Naive thymus-derived CD8-positive, alpha-beta T cell (primary cell): ENCODE measurements at places on chromosomes 2 and 18. TPM values are rescaled to one million over a fixed set of nuclear protein-coding genes. Genes with fewer than 3 reads are reported as not detected.

The PER2 gene
- polyA plus RNA-seq: 4.0 TPM

The LYG1 gene
- not detected for polyA plus RNA-seq

The OTOS gene
- not detected for polyA plus RNA-seq

GRCh38 chr18:28158083-28158581, 18.8 kb downstream of the CDH2 start:
- no peaks in the 10 kb centered on the region for H3K27me3 ChIP-seq
- no peak overlapping the region for H3K27ac ChIP-seq
- no peak for DNase-seq
- no peaks in the 10 kb centered on the region for H3K36me3 ChIP-seq
- H3K4me1 ChIP-seq: no peaks in the 10 kb centered on the region
- H3K4me3 ChIP-seq: no peak overlapping the region

- peaks cover 6% of the 10 kb centered on the region for H3K36me3 ChIP-seq
- no peaks in the 10 kb centered on the region for H3K27me3 ChIP-seq
- H3K27ac ChIP-seq: no peak overlapping the region
- H3K4me3 ChIP-seq: no peak overlapping the region
- no peaks in the 10 kb centered on the region for H3K4me1 ChIP-seq
Observed at GRCh38 chr18:2857491-2858131, 10.8 kb downstream of the EMILIN2 start.

- H3K27ac ChIP-seq: no peak overlapping the region
- H3K4me3 ChIP-seq: no peak overlapping the region
- no peak for DNase-seq
- H3K4me1 ChIP-seq: no peaks in the 10 kb centered on the region
- H3K36me3 ChIP-seq: peaks cover 6% of the 10 kb centered on the region
- H3K27me3 ChIP-seq: no peaks in the 10 kb centered on the region
Observed at GRCh38 chr2:215352602-215353001, 40.7 kb downstream of the ATIC start.

GRCh38 chr2:14977021-14977420, 344.5 kb downstream of the LRATD1 start:
- no peak overlapping the region for H3K27ac ChIP-seq
- no peak for DNase-seq
- H3K4me1 ChIP-seq: no peaks in the 10 kb centered on the region
- no peaks in the 10 kb centered on the region for H3K36me3 ChIP-seq
- H3K27me3 ChIP-seq: peaks cover 3% of the 10 kb centered on the region

DNA sequence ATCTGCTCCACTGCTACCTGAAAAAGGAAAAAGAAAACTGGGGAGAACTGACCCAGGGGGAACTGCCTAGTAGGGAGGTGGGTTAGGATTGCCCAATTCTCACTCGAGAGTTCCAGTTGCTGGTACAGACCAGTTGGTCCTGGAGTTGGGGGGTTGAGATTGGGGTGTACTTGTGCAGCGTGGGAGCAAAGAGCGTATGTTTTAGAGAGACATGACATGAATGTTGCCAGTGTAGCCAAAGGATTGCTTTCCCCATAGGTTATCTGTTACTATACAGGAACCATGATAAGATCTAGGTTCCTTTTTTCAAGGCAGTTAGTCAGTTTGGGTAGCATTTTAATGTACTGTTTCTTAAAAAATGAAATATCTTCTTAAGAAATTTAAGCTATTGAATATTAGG, 68.6 kb downstream of the APLF start:
- peaks cover 4% of the 10 kb centered on the region for H3K36me3 ChIP-seq
- H3K4me3 ChIP-seq: no peak overlapping the region
- H3K27ac ChIP-seq: no peak overlapping the region
- no peaks in the 10 kb centered on the region for H3K27me3 ChIP-seq
- no peak for DNase-seq
- H3K4me1 ChIP-seq: peaks cover 1% of the 10 kb centered on the region

- H3K36me3 ChIP-seq: no peaks in the 10 kb centered on the region
- no peak overlapping the region for H3K27ac ChIP-seq
- no peak for DNase-seq
- no peaks in the 10 kb centered on the region for H3K27me3 ChIP-seq
Observed at GRCh38 chr2:166451468-166451867, 42.6 kb downstream of the SCN7A start.

GRCh38 chr2:227134591-227134990, 29.4 kb downstream of the COL4A4 start:
- H3K36me3 ChIP-seq: no peaks in the 10 kb centered on the region
- H3K4me1 ChIP-seq: no peaks in the 10 kb centered on the region
- peaks cover 19% of the 10 kb centered on the region for H3K27me3 ChIP-seq
- no peak for DNase-seq
- no peak overlapping the region for H3K27ac ChIP-seq
